Activated CD4-positive, alpha-beta memory T cell treated with anti-CD3 and anti-CD28 coated beads, Interleukin-2, amount 10 ng/mL, durations not matched to agents 7 days and 5 days (primary cell): ENCODE measurements at places on chromosomes 16 and 17.

- no peak overlapping the region for H3K27ac ChIP-seq
- no peak for DNase-seq
- H3K27me3 ChIP-seq = no peaks in the 10 kb centered on the region
- H3K4me3 ChIP-seq = no peak overlapping the region
- H3K36me3 ChIP-seq = no peaks in the 10 kb centered on the region
Observed at GRCh38 chr16:51210087-51210486, 59.0 kb upstream of the SALL1 start.

- H3K4me3 ChIP-seq = no peak overlapping the region
- H3K4me1 ChIP-seq = no peaks in the 10 kb centered on the region
- no peak overlapping the region for H3K27ac ChIP-seq
Observed at GRCh38 chr16:49622421-49623402, 233.2 kb downstream of the ZNF423 start.

DNA sequence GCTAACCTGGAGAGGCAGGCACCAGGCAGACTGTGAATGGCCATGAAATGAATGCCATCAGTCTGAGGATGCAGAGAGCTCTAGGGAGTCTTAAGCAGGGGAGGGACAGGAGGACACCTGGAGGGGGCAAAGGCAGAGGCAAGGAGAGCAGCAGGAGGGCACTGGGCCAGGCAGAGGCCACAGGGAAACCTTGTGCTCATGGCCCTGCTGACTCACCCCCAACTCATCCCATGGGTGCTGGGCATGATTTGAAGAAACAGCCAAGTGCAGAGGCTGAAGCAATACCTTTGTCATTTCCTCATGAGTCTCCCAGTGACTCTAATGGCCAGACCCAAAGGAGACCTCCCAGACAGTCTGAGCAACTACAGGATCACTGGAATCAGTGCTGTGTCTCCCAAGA lies 141.4 kb downstream of the TMEM132E start:
- no peaks in the 10 kb centered on the region for H3K36me3 ChIP-seq
- peaks cover 13% of the 10 kb centered on the region for H3K27me3 ChIP-seq
- no peak overlapping the region for H3K4me3 ChIP-seq
- H3K4me1 ChIP-seq = no peaks in the 10 kb centered on the region

DNA sequence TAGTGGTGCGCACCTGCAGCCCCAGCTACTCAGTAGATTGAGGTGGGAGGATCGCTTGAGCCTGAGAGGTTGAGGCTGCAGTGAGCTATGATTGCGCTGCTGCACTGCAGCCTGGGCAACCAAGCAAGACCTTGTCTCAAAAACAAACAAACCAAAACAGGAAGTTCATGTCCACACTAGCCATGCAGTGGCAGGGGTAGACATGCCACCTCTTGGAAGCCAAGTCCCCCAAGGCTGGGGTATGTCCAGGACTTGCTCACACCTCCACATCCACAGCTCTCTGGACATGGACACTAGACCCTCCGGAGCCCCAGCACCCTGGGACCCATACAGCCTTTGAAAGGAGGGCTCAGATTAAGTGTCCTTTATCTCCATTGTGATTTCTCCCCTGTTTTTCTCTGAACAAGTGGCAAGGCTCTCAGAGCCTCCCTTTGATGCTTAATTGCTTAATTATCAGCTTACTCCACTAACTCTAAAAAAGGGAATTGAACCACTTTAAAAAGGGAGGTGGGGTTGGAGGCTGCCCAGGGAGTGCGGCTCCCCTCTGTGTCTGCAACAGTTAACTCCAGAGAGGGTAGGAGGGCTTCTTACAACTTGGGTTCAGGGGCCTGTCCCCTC lies 424.6 kb upstream of the C16orf82 start:
- H3K4me1 ChIP-seq = peaks cover 22% of the 10 kb centered on the region
- no peak for DNase-seq

- DNase-seq = no peak
- no peaks in the 10 kb centered on the region for H3K4me1 ChIP-seq
- no peaks in the 10 kb centered on the region for H3K36me3 ChIP-seq
- H3K27ac ChIP-seq = no peak overlapping the region
- H3K4me3 ChIP-seq = no peak overlapping the region
- peaks cover 19% of the 10 kb centered on the region for H3K27me3 ChIP-seq
Observed at GRCh38 chr17:43427362-43428043, 28.7 kb downstream of the ARL4D start.

GRCh38 chr16:24071666-24072360 lies 184.3 kb upstream of the CACNG3 start:
- DNase-seq = no peak
- no peaks in the 10 kb centered on the region for H3K27me3 ChIP-seq
- no peak overlapping the region for H3K4me3 ChIP-seq
- H3K4me1 ChIP-seq = peaks cover 49% of the 10 kb centered on the region
- H3K27ac ChIP-seq = no peak overlapping the region
- H3K36me3 ChIP-seq = no peaks in the 10 kb centered on the region

DNA sequence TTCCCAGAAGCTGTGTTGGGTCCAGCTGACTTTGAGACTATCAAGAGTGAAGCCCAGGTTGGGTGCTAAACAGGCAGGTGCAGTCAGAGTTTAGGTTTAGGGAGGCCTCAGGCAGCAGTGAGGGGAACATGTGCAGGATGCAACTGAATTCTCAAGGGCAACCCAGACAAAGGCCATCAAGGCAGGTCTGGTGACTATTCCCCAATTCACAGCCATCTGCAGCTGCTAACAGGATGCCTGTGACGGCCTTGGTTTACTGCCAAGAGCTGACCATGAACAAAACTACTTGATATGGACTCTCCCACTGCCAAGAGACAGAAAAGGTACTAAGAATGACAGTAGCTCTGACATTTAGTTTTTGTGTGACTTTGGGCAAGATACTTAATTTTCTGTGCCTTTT lies 45.2 kb upstream of the BCAR1 start:
- H3K4me3 ChIP-seq = no peak overlapping the region
- no peak for DNase-seq
- no peaks in the 10 kb centered on the region for H3K4me1 ChIP-seq
- H3K27ac ChIP-seq = no peak overlapping the region

DNA sequence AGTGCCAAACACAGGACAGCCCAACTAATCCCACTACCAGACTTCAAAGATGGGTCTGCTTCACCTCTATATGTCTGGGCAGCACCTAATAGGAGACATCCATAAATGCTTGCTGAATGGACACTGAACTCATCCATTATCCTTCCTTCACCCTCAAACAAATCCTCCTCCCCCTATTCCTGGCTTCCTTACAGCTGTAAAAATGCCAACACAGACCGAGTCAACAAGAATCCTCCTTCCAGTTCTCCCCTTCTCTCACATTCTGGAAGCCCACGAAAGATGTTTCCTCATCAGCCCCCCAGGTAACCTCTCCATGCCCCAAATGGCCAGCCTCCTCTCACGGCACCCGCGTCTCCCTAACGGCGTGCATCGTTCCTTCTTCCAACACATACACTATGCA lies 12.3 kb downstream of the PELP1 start:
- H3K27me3 ChIP-seq = no peaks in the 10 kb centered on the region
- DNase-seq = no peak
- H3K36me3 ChIP-seq = peaks cover 66% of the 10 kb centered on the region
- peaks cover 25% of the 10 kb centered on the region for H3K4me1 ChIP-seq
- H3K27ac ChIP-seq = no peak overlapping the region

- DNase-seq = no peak
- peaks cover 4% of the 10 kb centered on the region for H3K36me3 ChIP-seq
- H3K4me1 ChIP-seq = no peaks in the 10 kb centered on the region
Observed at GRCh38 chr16:27740496-27741201, 190.7 kb downstream of the KATNIP start.

DNA sequence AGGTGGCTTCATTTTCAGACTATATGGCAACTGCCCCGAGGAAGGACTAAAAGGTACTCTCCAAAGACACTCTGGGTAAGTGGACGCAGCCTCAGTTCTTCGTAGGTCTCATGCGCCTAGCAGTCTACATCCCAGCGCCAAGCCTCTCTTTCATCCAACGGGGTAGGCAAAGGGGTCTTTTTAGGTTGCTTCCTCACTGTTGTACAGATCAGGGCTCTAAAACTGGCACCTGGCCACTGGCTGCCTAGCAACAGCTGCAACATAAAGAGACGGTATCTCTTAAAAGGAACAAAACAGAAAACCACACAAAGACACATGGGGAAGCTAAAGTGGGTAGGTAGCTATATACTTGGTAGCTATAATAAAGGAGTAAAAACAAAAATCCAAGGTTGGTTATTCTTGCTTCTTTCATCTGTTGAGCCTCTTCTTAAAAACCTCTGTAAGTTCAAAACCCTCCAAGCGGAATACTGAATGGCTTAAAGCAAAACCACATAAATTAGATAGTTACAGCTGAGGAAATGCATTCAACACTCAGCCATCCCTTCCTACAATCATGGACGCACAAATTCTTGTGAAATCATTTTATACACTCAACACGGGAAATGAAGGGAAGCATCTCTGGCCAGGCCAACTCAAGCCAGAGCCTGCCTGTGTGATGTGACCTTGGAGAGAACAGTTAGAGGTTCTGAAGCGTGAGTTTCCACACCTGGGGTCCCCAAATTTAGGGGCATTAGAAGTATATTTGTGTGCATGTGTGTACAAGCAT lies 22.7 kb downstream of the CYTH1 start:
- H3K4me3 ChIP-seq = peak overlapping the region; percentile 49
- peak overlapping the region; percentile 78 for H3K27ac ChIP-seq
- no peaks in the 10 kb centered on the region for H3K27me3 ChIP-seq

DNA sequence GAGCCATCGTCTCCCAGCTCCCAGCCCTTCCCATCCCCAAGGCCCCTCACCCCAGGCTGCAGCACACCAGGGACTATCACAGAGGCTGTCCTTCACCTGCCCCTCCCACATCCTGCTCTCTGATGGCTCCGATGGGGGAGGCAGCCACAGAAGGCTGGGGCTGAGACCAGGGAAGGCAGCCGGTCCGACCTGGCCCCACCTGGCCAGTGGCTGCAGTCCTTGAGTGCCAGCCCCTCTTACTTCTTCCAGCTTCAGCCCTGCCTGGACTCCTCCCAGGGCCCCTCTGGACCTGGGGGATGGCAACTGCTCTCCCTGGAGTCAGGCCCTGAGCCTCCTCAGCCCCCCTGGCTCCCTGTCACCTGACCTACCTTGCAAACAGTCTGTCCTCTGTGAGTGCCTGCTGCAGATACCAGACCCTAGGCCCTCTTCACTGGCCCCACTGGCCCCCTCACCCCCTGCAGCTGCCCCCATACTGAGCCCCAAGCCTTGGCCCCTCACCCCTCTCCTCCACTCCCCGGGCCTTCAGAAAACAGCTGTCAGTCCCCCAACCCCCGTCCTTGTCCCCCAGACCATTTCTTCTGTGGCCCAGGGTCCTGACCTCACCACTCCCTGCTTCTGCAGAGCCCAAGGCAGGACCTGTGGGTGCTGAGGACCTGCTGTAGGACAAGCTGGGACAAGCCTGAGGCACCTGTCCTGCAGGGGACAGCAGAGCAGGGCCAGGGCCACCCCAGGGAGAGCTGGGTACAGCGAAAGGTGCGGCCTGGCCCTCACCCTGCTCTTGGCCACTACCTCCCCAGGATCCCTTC lies 12.6 kb upstream of the SRRM2 start:
- no peaks in the 10 kb centered on the region for H3K36me3 ChIP-seq
- DNase-seq = no peak
- H3K4me3 ChIP-seq = no peak overlapping the region
- no peaks in the 10 kb centered on the region for H3K27me3 ChIP-seq

- H3K27me3 ChIP-seq = peaks cover 1% of the 10 kb centered on the region
- peaks cover 10% of the 10 kb centered on the region for H3K36me3 ChIP-seq
- DNase-seq = no peak
- H3K27ac ChIP-seq = no peak overlapping the region
- peaks cover 7% of the 10 kb centered on the region for H3K4me1 ChIP-seq
Observed at GRCh38 chr17:48869821-48870318, 22.7 kb upstream of the ATP5MC1 start.

DNA sequence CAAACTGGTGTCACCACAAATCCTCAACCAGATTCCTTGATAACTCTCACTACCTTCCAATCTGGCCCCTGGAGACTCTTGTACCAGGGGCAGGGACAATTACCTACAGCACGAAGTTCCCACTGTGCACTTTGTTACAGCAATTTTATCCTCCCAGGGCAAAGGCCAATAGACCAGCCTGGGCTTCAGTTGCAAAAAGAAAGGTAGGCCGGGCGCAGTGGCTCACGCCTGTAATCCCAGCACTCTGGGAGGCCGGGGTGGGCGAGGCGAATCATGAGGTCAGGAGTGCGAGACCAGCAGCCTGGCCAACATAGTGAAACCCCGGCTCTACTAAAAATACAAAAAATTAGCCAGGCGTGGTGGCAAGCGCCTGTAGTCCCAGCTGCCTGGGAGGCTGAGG lies 36.9 kb downstream of the USP7 start:
- H3K4me3 ChIP-seq = no peak overlapping the region
- no peaks in the 10 kb centered on the region for H3K27me3 ChIP-seq
- no peak overlapping the region for H3K27ac ChIP-seq
- DNase-seq = no peak
- peaks cover 75% of the 10 kb centered on the region for H3K36me3 ChIP-seq

DNA sequence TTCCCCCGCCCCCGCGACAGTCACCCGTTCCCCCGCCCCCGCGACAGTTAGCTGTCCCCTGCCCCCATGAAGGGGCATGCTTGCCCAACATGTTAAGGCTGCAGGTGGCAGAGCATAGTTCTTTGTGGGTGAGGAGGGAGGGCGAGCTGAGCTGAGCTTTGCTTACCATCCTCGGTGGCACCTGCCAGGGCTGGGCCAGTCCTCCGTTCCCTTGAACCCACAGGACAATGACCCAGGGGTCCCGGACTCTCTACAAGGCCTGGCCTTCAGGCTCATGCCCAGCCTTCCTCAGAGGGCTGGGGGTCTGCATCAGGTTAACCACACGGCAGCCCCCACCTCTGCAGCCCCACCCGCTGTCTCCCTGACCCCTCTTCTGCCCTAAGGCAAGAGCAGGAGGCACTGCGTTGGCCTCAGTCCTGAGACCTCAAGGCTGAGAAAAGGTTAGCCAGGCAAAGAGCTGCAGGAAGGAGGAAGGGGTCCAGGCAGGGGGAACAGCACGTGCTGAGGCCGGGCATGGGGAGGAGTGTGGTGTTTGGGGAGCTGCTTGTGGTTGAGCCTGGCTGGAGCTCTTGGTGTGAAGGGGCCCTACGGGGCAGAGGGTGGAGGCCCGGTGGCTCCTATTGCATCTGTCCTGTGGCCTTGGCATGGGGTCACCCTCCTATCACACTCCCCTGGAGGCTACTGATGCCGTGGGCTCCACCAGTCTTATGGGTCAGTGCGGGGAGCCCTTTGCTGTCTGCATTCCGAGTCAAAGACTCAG lies 11.4 kb upstream of the DOC2B start:
- no peak overlapping the region for H3K27ac ChIP-seq
- H3K4me1 ChIP-seq = no peaks in the 10 kb centered on the region
- H3K36me3 ChIP-seq = no peaks in the 10 kb centered on the region
- H3K27me3 ChIP-seq = peaks cover 4% of the 10 kb centered on the region
